ENCODE measurements at places on chromosomes 11 and 22. TPM values are rescaled to one million over a fixed set of nuclear protein-coding genes. Genes with fewer than 3 reads are reported as not detected.

DNA sequence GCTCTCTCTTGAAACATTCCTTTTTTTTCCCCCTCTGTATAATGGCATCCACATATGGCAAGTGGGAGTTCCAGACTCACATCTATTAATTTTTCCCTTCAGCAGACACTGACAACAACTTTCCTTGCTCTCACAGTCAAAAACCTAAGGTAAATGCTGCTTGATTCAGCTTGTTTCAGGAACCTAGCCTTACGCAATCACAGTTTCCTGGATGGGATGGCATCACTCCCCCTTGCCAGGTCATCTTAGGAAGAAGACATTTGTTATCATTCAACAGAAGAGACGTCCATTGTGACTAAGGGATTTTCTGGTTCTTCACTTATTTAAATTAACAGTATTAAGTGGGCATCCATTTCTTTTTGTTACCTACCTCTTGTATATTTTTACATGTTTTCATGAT lies 112.0 kb upstream of the PDGFD start:
- H3K27me3 ChIP-seq = no peaks in the 10 kb centered on the region
- H3K4me3 ChIP-seq = no peak overlapping the region
- no peaks in the 10 kb centered on the region for H3K36me3 ChIP-seq
- H3K4me1 ChIP-seq = no peaks in the 10 kb centered on the region
- DNase-seq = no peak

- H3K27ac ChIP-seq = no peak overlapping the region
- peaks cover under 1% of the 10 kb centered on the region for H3K4me1 ChIP-seq
- H3K36me3 ChIP-seq = no peaks in the 10 kb centered on the region
Measured at GRCh38 chr22:46029574-46030200, 52.7 kb upstream of the WNT7B start.

GRCh38 chr11:61028135-61028729 lies 56.8 kb downstream of the CD6 start:
- no peaks in the 10 kb centered on the region for H3K27me3 ChIP-seq

DNA sequence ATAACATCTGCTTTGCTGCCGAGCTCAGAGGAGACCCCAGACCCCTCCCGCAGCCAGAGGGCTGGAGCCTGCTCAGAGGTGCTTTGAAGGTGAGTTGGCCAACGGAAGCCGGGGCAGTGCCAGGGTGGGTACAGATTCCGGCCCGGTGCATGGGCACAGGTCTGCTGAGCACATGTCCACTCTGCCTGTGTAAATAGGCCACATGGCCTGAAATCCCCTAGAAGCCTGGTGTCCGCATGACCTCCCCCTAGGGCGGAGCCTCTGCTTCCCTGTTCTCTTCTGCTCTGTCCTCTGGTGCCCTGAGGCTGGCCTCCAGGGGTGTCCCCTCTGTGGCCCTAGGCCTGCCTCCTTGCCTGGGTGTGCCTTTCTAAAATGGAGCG lies 19.6 kb upstream of the TXNRD2 start:
- H3K27ac ChIP-seq = no peak overlapping the region
- peaks cover 11% of the 10 kb centered on the region for H3K36me3 ChIP-seq
- no peak for DNase-seq
- no peak overlapping the region for H3K4me3 ChIP-seq

DNA sequence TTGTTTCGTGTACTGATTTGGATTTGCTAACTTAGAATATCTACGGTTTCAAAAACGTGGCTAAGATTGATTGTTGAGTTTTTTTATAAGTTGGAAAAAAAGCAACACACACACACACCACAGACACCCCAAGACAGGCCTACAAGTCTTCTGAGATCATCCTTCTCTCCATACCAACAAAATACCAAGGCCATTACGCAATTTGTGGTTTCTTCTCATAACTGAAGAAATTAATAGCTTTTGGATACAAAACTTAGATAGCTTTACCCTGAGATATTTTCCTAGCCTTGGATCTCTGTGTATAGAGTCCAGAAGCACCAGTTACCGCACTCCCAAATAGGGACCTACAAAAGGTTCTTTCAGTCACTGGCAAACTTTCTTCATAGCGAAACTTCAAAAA lies 113.6 kb downstream of the SIK3 start:
- H3K27ac ChIP-seq = no peak overlapping the region
- H3K36me3 ChIP-seq = no peaks in the 10 kb centered on the region
- no peak overlapping the region for H3K4me3 ChIP-seq
- H3K4me1 ChIP-seq = peaks cover 42% of the 10 kb centered on the region
- no peaks in the 10 kb centered on the region for H3K27me3 ChIP-seq

DNA sequence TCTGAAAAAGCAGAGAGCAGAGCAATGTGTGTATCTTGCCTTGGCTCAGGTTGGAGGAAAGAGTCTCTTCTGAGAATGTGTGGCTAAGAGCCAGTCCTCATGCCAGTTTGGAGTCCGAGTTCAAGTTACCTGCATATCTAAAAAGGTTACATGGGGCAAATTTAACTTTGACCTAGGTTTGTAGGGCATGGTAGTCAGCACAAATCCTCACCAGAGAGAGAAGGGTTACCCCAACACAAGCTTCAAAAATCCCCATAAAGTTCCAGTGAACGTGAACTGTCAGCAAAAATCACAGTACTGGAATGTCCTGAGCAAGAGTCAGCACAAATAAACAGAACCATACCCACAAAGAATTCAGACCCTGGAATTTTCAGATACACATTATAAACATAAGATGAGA lies 13.8 kb downstream of the SDHD start:
- H3K4me3 ChIP-seq = no peak overlapping the region
- H3K36me3 ChIP-seq = peaks cover 6% of the 10 kb centered on the region
- no peak overlapping the region for H3K27ac ChIP-seq
- no peak for DNase-seq

DNA sequence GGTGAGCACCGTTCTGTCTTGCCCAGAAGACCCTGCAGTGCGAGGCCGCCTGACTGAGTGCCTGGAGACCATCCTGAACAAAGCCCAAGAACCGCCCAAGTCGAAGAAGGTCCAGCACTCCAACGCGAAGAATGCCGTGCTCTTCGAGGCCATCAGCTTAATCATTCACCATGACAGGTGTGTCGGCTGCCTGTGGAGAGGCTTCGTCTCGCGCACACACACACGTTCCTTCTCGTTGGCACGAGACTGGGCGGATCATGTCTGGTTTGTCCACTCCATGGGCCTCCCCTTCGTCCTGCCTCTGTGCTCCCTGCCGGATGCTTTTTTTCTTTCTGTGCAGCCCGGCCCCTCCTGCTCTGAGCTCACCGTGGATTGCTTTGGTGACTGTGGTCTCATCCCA lies 51.1 kb downstream of the MUC6 start:
- no peaks in the 10 kb centered on the region for H3K4me1 ChIP-seq
- no peak for DNase-seq
- no peak overlapping the region for H3K4me3 ChIP-seq
- peaks cover 65% of the 10 kb centered on the region for H3K36me3 ChIP-seq

OR9G4 gene
- not detected for total RNA-seq

MSANTD2 gene
- total RNA-seq = 26.3 TPM

Data from CD4-positive, alpha-beta memory T cell (primary cell).